ENCODE measurements at places on chromosomes 12 and 14.
A peak's percentile ranks its signal among the peaks of the same experiment; 100 is the strongest.

GRCh38 chr14:71246539-71246938, 339.3 kb downstream of the PCNX1 start:
- DNase-seq: no peak

GRCh38 chr12:5403411-5403810, 28.5 kb upstream of the NTF3 start:
- DNase-seq: no peak

DNA sequence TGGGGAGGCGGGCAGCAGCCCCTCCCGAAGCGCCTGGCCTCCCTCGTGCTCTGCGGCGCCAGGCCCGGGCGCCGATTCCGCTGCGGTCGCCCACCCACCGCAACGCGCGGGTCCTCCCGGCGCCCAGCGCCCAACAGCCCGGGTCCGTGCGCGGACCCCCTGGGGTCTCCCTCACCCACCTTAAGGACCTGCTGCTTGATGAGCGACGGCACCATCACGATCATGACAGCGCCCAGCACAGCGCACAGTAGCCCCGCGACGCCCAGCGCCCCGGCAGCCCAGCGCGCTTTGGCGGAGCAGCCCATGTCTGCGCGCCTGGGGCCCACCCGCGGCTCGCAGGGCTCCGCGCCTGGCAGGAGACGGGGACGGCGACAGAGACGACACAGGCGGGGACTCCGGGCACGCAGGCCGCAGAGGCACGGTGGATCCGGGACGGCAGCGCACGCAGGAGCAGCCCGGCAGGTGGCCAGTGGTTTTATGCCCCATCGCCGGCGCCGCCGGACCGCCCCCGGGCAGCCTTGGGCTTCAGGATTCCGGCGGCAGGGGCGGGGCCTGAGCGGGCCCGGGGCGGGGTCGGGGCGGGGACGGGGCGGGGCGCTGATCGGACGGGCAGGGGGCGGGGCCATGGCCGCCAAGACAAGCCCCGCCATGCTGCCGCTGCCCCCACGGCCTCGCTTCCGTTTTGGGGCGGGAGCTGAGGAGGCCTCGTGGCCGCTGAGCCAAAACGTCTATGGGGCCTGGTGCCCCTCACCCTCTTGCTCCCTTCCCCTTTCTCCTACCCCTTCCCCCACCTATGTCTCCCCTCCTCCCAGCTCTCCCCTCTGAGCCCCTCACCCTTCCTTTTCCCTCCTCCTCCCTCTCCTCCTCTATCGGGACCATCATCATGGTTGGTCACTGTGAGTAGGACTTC, at the start of gene SCARB1:
Gene SCARB1 (minus strand): TSS at position 449 of the 910 bp plus-strand sequence. CDS start 144 bp downstream, at position 305.
- peak; percentile 77 for DNase-seq

DNA sequence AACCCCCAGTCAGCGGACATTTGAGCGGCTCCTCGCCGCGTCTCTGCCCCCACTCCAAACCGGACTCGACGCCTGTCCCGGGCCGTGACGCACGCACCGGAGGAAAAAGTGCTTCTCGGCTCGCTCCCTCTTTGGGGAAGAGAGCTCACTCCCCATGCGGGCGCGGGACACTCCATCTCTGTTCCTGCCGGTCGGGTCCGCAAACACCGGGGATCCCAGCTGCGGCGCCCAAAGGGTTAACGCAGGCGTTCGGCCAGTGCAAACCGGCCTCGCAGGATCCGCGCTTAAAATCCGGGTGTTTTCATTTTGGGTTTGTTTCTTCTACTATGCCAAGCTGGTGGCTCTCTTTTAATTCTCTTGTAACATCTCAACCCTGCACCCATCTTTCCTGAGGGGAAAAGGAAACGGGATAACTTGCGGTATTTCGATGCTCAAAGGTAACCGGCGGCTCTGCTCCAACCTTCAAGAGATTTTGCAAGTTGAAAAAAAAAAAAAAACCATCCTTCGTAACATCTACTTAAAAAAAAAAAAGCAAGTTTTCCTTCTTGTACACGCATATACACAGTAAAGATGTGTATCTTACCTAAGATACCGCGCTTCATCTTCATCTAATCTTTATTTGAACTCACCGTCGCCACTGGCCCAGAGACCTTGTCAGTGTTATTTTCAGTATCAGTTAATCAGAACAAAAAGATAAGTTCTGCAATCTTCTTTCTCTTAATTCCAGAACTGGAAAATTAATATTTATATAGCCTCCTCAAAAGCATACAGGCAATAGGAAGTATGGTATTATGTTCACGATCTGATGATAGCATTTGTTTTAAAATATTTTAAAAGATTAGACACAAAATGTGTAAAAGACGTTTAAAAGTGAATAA, 1.6 kb upstream of the ATP2B1 start:
- DNase-seq: peak; percentile 44

- DNase-seq: no peak
Observed at GRCh38 chr12:124921200-124922031, 7.0 kb upstream of the UBC start.

GRCh38 chr12:54017027-54017788, 8.4 kb downstream of the HOXC8 start:
- peak; percentile 76 for DNase-seq

DNA sequence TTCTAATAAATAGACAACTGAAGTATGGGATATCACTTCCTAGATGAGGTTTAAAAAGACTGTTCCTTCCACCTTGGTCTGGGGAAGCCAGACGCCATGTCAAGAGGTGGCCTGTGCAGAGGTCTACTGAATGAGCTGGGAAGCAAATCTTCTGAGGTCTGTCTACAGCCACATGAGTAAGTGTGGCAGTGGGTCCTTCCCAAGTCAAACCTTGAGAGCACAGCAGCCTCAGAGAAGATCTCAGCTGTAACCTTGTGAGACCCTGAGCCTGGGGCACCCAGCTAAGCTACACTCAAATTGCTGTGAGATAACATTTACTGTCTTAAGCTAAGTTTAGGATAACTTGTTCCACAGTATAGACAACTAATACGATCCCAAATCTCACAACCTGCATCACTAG, 20.2 kb downstream of the NDUFA12 start:
- DNase-seq: no peak

GRCh38 chr12:13606290-13606689, 375.1 kb downstream of the GRIN2B start:
- no peak for DNase-seq

- DNase-seq: no peak
Observed at GRCh38 chr12:75713434-75713833, 202.0 kb upstream of the KRR1 start.

DNA sequence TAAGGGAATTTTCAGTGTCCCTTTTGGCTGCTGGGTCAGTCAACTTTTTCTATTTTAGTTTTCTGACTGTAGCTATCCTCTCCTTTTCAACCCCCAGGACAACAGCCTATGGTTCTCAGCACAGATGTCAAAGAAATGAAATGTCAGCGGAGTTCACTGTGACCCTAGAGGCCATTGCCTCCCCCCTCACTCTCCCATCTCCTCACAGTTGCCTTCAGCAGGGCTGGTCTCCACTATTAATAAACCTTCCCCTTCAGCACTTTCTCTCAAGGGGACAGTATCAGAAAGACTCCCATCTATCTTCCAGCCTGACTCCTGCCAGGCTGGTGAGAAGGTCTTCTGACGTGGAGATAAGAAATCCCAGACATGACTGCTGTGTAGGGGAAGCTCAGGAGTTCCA, 137.1 kb upstream of the WSCD2 start:
- no peak for DNase-seq

- DNase-seq: no peak
Observed at GRCh38 chr14:72599579-72600470, 294.1 kb downstream of the DPF3 start.

- no peak for DNase-seq
Observed at GRCh38 chr14:22520796-22521195, 68.2 kb downstream of the DAD1 start.

Measured in SHP77 (cell line).